ENCODE measurements at places on chromosomes 11 and 22. TPM values are rescaled to one million over a fixed set of nuclear protein-coding genes. Genes with fewer than 3 reads are reported as not detected.

GRCh38 chr11:9750551-9750950, 86.7 kb downstream of the SWAP70 start:
- DNase-seq = no peak
- H3K4me3 ChIP-seq = no peak overlapping the region
- no peaks in the 10 kb centered on the region for H3K27me3 ChIP-seq

The HRAS gene
- 48.7 TPM for total RNA-seq

DNA sequence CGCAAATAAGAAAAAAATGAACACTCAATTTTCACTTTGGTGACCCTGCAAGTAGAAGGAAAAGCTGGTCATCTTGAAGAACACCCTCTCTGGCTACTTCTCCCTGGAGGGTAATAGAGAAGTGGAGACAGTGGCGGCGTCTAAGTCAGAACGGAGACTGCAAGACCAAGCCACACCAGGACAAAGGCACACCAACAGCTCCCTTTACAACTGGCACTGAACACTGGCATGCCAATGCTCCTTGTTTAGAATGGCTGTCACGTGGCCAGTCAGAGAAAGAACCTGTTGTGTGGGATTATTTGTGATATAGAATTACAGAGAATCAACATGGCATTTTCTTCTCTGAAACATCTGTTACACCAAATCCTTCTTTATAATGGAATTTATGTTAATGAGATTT, 61.3 kb upstream of the YPEL1 start:
- DNase-seq = no peak
- H3K27me3 ChIP-seq = no peaks in the 10 kb centered on the region
- no peak overlapping the region for H3K27ac ChIP-seq

The TRIM6 gene
- total RNA-seq = 0.89 TPM

The CHRNA10 gene
- 1.5 TPM for total RNA-seq

The ARHGAP8 gene
- 3.2 TPM for total RNA-seq

DNA sequence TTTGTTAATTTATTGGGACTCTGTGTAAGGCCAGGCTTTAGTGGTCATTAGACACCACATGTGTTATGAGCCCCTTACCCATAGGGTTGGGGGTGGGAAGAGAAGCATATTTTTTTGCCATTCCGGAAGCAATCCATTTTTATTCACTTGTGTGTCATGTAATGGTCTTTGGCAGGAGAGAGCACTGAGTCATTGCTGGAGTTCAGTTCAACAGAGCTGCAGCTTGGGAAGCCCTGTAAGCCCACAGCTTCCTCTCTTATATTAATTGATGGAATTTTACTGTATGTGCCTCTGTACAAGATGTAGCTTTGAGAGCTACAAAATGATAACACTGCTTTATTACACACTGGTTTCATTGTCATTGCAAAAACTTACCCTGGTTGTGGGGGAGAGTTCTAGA, 177.3 kb upstream of the SORL1-AS1 start:
- no peaks in the 10 kb centered on the region for H3K27me3 ChIP-seq
- H3K4me1 ChIP-seq = peaks cover 4% of the 10 kb centered on the region
- H3K4me3 ChIP-seq = no peak overlapping the region
- peaks cover 8% of the 10 kb centered on the region for H3K36me3 ChIP-seq
- no peak for DNase-seq
- H3K27ac ChIP-seq = peak overlapping the region; percentile 35

GRCh38 chr11:90556606-90557005, 333.8 kb upstream of the CHORDC1 start:
- H3K4me1 ChIP-seq = no peaks in the 10 kb centered on the region
- H3K27ac ChIP-seq = no peak overlapping the region
- no peak overlapping the region for H3K4me3 ChIP-seq

DNA sequence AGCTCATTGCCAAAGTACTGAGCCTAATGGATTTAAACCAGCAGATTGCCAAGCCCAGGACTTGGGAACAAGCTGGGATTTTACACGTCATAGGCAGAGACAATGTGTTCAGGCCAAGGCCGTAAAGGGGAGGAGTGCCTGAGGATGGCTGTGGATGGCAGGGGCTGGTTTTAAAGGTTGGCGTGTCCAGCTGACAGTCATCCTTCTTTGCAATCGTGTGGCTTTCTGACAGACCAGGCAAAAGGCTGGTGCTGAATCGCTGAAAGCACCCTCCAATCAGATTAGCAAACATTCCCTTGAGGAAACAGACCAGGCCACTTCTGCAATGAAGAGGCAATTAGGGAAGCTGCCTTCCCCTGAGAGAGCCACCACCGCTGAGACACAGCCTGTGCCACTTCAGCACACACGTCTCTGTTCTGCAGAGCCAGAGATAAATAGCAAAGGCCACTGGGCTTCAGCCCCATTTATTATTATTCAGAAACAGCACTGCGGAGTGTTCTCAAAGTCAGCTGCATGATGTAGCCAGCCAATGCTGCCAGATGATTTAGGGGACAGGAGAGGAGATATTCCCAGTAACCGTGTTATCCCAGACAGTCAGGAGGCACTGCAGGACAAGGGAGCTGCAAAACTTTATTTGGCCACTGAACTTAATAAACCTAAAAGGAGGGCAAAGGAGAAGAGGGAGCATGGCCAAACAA, 54.2 kb upstream of the CSNK2A3 start:
- H3K27ac ChIP-seq = no peak overlapping the region
- peaks cover 8% of the 10 kb centered on the region for H3K27me3 ChIP-seq
- no peaks in the 10 kb centered on the region for H3K36me3 ChIP-seq
- H3K4me1 ChIP-seq = no peaks in the 10 kb centered on the region
- DNase-seq = no peak
- no peak overlapping the region for H3K4me3 ChIP-seq

The SLC15A3 gene
- total RNA-seq = 6.9 TPM

DNA sequence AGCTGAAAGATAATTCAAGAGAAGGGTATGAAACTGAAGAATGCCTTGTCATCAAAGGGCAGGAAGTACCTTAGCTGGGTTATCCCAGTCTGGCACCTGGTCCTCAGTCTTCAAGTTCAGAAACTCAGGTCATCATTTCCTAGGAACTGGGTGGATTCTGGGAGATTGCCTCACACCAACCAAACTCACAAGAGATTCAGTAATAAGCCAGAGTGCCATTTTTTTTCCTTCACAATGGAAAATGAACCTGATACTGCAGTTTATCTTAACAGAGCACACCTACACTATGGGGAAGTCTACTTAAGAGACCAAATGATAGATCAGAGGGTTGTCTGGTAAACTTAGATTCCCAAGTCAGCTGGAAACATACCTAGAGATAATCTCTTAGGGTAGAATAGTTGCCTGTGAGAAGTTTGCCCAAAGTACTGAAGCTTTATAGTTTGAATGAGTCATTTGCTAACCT, 3.8 kb upstream of the BUD13 start:
- H3K27ac ChIP-seq = peak overlapping the region; percentile 69
- no peak for DNase-seq
- peaks cover 47% of the 10 kb centered on the region for H3K36me3 ChIP-seq
- H3K4me3 ChIP-seq = no peak overlapping the region
- no peaks in the 10 kb centered on the region for H3K27me3 ChIP-seq

DNA sequence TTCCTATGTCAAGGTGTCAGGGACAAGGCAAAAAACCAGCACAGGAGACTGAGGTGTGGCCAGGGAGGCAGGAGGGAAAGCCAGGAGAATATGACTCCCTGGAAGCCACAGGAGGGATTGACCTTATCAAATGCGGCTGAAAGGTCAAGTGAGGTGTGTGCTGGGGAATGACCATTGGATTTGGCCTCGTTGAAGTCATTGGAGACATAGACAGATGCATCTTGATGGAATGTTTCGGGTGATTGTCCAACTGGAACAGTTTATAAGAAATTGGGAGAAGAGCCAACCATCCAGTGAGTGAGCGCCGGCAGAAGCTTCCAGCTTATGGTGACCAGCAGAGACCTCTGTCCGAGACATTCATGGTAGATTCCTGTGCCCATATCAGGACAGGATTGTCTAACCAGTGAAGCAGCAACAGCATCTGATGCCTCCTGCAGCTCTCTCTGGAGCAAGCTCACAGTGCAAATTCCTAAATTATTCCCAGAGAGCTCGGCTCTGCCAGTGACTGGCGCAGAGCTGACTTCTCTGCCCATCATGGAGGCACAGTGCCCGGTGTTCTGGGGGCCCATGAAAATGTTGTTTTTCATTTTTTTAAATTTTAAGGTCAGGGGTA, 95.4 kb downstream of the MYO18B start:
- no peak overlapping the region for H3K4me3 ChIP-seq
- DNase-seq = no peak
- H3K27me3 ChIP-seq = no peaks in the 10 kb centered on the region
- no peaks in the 10 kb centered on the region for H3K36me3 ChIP-seq

The SLC7A4 gene
- 0.44 TPM for total RNA-seq

- no peaks in the 10 kb centered on the region for H3K27me3 ChIP-seq
- no peak overlapping the region for H3K27ac ChIP-seq
- no peak for DNase-seq
- H3K4me1 ChIP-seq = peaks cover 5% of the 10 kb centered on the region
- H3K4me3 ChIP-seq = no peak overlapping the region
- H3K36me3 ChIP-seq = no peaks in the 10 kb centered on the region
Observed at GRCh38 chr11:78228467-78228866, 39.7 kb downstream of the USP35 start.

- no peaks in the 10 kb centered on the region for H3K36me3 ChIP-seq
- DNase-seq = no peak
- H3K27me3 ChIP-seq = peaks cover 7% of the 10 kb centered on the region
- peak overlapping the region; percentile 58 for H3K27ac ChIP-seq
Observed at GRCh38 chr11:65151331-65151899, 17.1 kb upstream of the SYVN1 start.

The PHOX2A gene
- not detected for total RNA-seq

- peak overlapping the region; percentile 75 for H3K27ac ChIP-seq
- DNase-seq = no peak
- H3K4me1 ChIP-seq = peaks cover 86% of the 10 kb centered on the region
- peaks cover 75% of the 10 kb centered on the region for H3K36me3 ChIP-seq
- no peak overlapping the region for H3K4me3 ChIP-seq
Observed at GRCh38 chr11:118312328-118312727, 7.8 kb downstream of the CD3E start.

GRCh38 chr11:62145261-62145871, 21.6 kb downstream of the INCENP start:
- H3K27ac ChIP-seq = no peak overlapping the region
- peaks cover 12% of the 10 kb centered on the region for H3K36me3 ChIP-seq
- DNase-seq = no peak
- no peaks in the 10 kb centered on the region for H3K27me3 ChIP-seq

DNA sequence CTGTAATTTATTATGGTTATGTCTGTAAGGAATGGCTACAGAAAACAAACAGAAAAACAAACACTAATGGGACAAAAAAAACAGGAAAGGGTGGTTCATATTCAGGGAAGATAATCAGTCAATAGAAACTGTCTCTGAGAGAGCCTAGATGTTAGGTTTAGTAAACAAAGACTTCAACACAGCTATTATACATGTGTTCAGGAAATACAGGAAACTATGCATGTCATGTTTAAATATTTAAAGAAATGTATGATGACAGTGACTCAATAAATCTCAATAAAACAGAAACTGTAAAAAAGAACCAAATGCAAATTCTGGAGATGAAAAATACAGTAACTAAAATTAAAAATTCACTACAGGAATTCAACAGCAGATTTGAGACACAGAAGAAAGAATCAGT, 76.0 kb downstream of the PACS1 start:
- DNase-seq = no peak
- no peaks in the 10 kb centered on the region for H3K27me3 ChIP-seq
- no peak overlapping the region for H3K27ac ChIP-seq
- no peak overlapping the region for H3K4me3 ChIP-seq
- peaks cover 19% of the 10 kb centered on the region for H3K36me3 ChIP-seq
- H3K4me1 ChIP-seq = peaks cover 57% of the 10 kb centered on the region

The FAT3 gene
- total RNA-seq = not detected

GRCh38 chr22:45720839-45721378, 49.3 kb downstream of the ATXN10 start:
- no peak overlapping the region for H3K27ac ChIP-seq
- H3K4me1 ChIP-seq = peaks cover 29% of the 10 kb centered on the region
- H3K27me3 ChIP-seq = no peaks in the 10 kb centered on the region
- H3K4me3 ChIP-seq = no peak overlapping the region
- no peak for DNase-seq
- peaks cover 44% of the 10 kb centered on the region for H3K36me3 ChIP-seq

- peaks cover 6% of the 10 kb centered on the region for H3K36me3 ChIP-seq
- no peaks in the 10 kb centered on the region for H3K27me3 ChIP-seq
- DNase-seq = no peak
- H3K4me1 ChIP-seq = peaks cover 6% of the 10 kb centered on the region
Observed at GRCh38 chr11:44767421-44767820, 40.7 kb downstream of the TSPAN18 start.

- H3K36me3 ChIP-seq = no peaks in the 10 kb centered on the region
- H3K27ac ChIP-seq = no peak overlapping the region
- H3K27me3 ChIP-seq = no peaks in the 10 kb centered on the region
- DNase-seq = no peak
- H3K4me3 ChIP-seq = no peak overlapping the region
Observed at GRCh38 chr11:114196997-114197703, 99.0 kb upstream of the NNMT start.

The FEN1 gene
- 140 TPM for total RNA-seq

GRCh38 chr11:76269247-76269646, 62.9 kb upstream of the WNT11 start:
- H3K27me3 ChIP-seq = no peaks in the 10 kb centered on the region
- H3K4me3 ChIP-seq = no peak overlapping the region
- no peaks in the 10 kb centered on the region for H3K4me1 ChIP-seq
- H3K36me3 ChIP-seq = no peaks in the 10 kb centered on the region
